ENCODE measurements at places on chromosomes 16 and 17.

GRCh38 chr16:50841081-50841886, 99.4 kb downstream of the CYLD start:
- no peak for DNase-seq

DNA sequence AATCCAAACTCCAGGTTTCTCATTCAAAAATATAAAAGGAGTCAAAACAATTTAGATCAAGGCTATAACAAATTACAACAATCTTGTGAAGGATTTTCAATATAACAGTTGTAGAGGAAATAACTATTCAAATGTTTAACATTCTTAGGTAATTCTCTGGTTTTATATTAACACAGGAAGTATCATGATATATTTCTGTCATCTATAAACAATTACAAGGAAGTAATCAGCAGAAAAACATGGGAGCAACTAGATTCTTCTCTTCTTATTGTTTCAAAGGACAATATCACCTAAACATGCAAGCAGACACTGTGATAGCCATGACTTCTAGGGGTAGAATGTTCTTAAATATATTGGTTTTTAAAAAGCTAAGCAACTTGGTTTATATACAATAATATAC, 49.9 kb downstream of the FBXL20 start:
- no peak for DNase-seq

GRCh38 chr17:65360961-65361552, 200.4 kb downstream of the AXIN2 start:
- DNase-seq = no peak

GRCh38 chr16:87062569-87063442, 254.4 kb downstream of the C16orf95 start:
- DNase-seq = peak; percentile 56

All from NCI-H2107 (cell line).